ENCODE measurements at places on chromosomes 1 and 21.

DNA sequence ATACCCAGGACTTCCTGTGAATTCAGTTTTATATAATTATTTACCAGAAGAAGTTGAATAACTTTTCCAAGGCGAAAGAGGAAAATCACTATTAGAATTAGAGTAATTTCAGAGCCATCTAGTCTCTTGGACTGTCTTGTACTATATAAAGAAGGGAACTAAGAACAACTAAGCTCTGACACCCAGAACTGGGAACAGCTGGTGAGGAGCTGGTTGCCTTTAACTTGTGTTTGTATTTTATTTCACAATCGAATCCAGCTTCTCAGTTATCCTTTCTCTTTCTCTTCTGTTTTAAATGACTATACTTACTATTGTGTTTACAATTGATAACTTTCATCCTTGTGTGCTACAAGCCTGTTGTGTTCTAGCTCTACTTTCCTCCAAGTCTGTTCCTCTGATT is 8.4 kb downstream of the SNX27 start:
- no peak for DNase-seq

DNA sequence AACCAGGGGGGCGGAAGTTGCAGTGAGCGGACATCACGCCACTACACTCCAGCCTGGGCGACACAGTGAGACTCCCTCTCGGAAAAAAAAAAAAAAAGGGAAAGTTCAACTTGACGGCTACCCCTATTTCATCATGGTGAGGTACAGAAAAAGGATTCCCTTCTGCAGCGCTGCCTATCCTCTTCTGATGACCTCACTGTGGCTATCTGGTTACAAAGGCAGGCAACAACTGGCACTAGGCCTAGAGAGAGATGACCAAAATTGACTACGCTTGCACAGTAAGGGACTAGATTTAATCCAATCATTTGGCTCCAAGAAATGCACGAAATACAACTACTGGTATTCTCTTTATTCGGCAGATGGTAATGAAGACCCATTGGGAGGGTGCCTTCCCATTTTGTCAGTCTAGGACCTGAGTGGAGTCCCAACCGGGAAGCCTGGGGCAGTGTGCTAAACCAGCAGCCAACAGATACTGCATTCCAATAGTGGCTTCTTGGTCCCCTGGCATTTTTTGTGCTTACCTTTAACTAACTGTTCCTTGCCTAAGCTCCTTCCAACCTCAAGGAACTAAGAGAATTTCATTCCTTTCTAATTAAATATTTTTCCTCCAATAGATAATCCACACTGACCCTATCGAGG is 36.6 kb downstream of the ITPKB start:
- no peak for DNase-seq

- no peak for DNase-seq
Measured at GRCh38 chr1:97630281-97630680, 290.6 kb downstream of the DPYD start.

GRCh38 chr1:243559575-243560162 is 290.4 kb downstream of the AKT3 start:
- DNase-seq, result no peak

GRCh38 chr1:224486801-224487583 is 52.4 kb upstream of the WDR26 start:
- no peak for DNase-seq

DNA sequence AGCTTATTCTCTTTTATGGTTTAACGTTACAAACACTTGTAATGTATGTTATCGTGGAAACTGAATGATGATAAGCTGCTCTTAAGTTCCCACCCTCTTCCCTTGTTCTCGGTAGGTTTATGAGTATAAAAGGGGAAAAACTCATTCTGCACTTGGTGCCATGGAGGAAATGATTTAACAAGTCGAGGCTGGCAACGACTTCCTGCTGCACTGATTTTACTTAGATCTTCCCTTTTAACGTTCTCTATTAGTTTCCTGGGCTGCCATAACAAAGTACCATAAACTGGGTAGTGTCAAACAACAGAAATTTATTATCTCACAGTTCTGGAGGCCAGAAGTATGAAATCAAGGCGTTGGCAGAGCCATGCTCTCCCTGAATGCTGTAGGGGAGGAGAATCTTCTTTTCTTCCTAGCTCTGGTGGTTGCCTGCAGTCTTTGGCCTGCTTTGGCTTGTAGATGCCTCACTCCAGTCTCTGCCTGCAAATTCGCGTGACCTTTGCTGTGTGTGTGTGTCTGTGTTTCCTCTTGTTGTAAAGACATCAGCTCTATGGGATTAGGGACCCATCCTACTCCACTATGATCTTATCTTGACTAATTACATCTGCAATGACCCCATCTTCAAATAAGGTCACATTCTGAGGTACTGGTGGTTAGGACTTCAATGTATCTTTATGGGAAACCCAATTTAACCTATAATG is 26.3 kb downstream of the HUNK start:
- no peak for DNase-seq

DNA sequence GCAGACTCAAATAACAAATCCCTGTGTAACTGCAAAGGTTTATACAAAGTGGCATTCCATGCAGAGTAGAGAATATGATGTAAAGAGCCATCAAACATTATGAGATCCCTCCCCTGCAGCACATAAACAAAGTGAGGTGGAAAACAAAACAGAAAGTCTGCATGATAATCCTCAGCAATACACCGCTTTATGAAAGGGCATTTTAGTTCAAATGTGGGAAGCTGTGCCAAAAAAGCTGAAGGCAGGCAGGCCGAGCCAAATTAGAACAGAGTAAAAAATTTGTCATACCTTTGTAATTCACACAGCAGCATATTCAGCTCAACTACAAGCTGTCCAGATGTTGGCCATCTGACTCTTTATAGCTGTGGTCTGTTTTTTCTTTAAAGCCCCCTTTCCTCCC is 113.5 kb downstream of the LHX9 start:
- no peak for DNase-seq
